NCI-H1105 (cell line): ENCODE measurements at places on chromosomes 7 and 10.

- no peak for DNase-seq
Measured at GRCh38 chr10:79179957-79180309, 111.2 kb downstream of the ZMIZ1 start.

GRCh38 chr10:57917019-57917418, 350.7 kb downstream of the IPMK start:
- no peak for DNase-seq

GRCh38 chr10:102393411-102394078, 2.0 kb upstream of the NFKB2 start:
- DNase-seq: peak; percentile 44

DNA sequence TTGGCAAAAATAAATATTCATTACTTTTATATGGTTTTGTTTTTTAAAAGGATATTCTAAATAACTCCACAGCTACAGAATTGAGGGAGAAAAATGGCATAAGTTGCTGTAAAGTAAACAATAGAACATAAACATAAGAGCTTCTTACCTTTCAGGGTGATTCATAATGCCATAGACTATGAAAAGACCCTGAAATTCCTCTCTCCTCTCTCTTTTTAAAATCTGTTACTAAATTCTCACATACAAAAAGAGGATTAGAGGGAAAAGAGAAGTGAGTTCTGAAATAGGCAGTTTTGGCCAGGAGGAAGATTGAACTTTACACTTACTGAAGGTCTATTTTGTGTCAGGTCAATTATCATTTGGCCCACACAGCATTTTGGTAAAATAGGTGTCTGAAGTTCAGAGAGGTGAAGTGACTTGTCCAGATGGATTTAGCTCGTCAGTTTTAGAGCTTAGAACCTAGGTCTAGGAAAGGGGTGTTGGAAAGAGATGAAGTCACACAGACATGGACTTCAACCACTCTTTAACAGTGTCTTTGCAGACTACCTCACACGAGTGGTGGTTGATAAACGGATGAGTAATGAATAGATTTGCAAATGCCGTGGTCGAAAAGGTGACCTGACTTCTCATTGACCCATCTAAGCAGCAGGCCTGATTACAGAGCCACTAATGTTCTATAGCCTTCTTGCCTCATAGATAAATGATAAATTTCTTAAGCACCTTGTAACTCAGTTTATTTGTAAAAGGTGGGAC, 190.6 kb upstream of the CCDC6 start:
- DNase-seq: no peak

DNA sequence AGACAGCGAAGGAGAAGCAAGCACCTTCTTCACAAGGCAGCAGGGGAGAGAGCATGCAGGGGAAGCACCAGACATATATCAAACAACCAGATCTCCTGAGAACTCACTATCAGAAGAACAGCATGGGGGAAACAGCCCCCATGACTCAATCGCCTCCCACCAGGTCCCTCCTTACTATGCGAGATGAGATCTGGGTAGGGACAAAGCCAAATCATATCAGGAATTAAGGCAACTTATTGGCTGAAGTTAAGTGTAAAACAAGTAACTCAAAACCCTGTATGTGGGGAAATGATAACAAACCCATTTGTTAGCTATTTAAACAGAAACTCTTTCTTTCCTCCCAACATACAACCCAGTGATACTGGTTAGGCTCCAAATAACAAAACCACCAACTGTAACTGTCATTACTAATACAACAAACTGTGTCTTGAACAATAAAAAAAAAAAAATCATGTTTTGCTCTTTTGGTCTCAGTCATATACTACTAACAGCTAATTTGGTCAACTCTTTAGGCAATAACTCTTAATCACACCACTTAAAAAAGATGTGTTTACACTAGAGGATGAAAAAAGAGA, 57.8 kb downstream of the MINDY3 start:
- DNase-seq: no peak

DNA sequence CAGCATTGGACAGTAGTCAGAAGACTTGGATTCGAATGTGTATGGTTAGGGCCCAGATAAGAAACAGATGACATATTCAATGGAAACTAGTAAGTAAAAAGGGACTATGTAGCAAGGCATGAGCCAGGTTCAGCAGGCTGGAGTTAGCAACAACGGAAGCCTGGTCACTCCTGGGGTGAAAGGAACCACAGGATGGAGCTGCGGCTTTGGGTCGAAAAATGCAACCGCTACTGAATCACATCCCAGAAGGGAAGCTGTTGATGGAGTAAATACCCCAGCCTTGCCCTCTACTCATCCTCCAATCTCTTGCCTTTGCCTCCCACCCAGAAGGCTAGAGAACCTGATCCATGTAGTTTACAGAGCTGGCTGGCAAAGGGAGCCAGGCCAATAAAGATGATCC, 37.5 kb upstream of the EGR2 start:
- no peak for DNase-seq
